ENCODE measurements at places on chromosomes 6 and 20. TPM values are rescaled to one million over a fixed set of nuclear protein-coding genes. Genes with fewer than 3 reads are reported as not detected.

DNA sequence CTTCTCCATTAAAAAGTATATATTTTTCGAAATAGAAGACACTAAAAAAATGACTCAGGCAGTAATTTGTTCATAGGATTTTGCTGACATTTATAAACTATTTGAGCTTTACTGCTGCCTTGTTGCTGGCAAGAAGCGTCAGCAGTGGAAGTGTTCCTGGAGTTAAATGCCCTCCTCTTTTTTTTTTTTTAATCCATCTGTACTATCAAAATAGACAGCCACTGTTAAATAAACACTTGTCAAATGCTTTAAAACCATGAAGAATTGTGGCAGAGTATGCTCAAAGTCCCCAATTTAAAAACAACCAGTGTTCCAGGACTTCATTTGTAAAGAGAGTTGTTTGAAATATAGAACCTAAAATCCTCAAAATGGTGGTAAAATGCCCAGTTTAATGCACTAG lies 253.8 kb downstream of the NKAIN2 start:
- H3K27me3 ChIP-seq = no peaks in the 10 kb centered on the region
- no peaks in the 10 kb centered on the region for H3K4me1 ChIP-seq
- DNase-seq = no peak
- H3K36me3 ChIP-seq = no peaks in the 10 kb centered on the region

The POM121L2 gene
- polyA plus RNA-seq = not detected

DNA sequence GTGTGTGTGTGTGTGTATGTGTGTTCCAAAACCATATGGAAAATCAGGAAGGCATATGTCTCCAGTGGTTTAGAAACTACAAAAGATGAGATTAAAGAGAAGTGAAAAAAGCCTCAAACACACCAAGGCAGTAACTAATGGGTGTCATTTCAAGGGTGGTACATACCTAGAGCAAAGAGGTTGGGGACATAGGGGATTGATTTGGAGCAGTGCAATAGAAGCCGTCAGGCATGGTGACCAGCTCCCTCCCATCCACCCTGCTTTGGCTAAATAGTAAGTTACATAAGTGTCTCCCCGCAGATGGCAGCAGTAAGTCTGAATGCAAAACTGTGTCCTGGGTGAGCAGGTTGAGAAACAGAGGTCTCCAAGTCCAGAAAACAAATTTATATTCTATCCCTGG lies 10.4 kb upstream of the ELMO2 start:
- no peaks in the 10 kb centered on the region for H3K4me1 ChIP-seq
- H3K27me3 ChIP-seq = no peaks in the 10 kb centered on the region
- H3K4me3 ChIP-seq = no peak overlapping the region
- DNase-seq = no peak
- no peak overlapping the region for H3K27ac ChIP-seq
- H3K36me3 ChIP-seq = no peaks in the 10 kb centered on the region

DNA sequence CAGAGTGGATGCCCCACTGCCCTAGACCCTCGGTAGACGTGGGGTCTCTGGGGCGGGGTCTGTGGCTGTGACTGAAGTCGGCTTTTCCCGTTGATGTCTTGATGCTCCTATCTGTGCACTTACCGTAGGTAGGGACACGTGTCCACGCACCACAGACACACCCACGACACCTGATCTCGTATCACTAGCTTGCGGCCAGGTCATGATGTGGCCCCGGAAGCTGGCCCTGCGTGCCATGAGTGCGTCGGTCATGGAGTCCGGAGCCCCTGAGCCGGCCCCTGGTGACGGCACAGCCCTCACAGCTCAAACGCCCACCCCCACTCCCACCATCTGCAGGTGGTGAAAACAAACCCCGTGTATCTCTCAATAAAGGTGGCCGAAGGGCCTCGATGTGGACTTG lies 33.9 kb upstream of the MRGBP start:
- no peaks in the 10 kb centered on the region for H3K36me3 ChIP-seq
- H3K4me1 ChIP-seq = no peaks in the 10 kb centered on the region
- no peak overlapping the region for H3K27ac ChIP-seq
- no peak for DNase-seq
- H3K27me3 ChIP-seq = no peaks in the 10 kb centered on the region
- no peak overlapping the region for H3K4me3 ChIP-seq

DNA sequence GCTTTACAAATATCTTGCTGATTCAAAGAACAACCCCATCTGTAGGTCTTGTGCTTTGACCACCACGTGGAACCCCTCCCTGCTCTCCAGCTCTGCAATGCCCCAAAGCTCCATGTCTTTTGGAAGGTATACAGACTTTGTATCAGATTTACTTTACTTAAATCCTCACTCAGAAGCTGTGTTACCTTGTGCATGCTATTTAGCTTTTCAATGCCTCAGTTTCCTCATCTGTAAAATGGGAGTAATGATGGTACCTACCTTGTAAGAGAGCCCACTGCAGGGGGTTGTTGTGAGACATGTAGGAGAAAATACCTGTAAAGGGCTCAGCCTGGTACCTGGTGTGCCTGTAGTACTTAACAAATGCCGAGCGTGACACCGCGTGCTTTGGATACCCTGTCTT lies 200.2 kb upstream of the CHD6 start:
- H3K4me3 ChIP-seq = no peak overlapping the region
- H3K27ac ChIP-seq = no peak overlapping the region
- no peak for DNase-seq
- no peaks in the 10 kb centered on the region for H3K4me1 ChIP-seq
- no peaks in the 10 kb centered on the region for H3K36me3 ChIP-seq

- no peak overlapping the region for H3K27ac ChIP-seq
- no peaks in the 10 kb centered on the region for H3K27me3 ChIP-seq
- DNase-seq = no peak
- H3K36me3 ChIP-seq = no peaks in the 10 kb centered on the region
- no peaks in the 10 kb centered on the region for H3K4me1 ChIP-seq
- H3K4me3 ChIP-seq = no peak overlapping the region
Observed at GRCh38 chr6:135640449-135641111, 143.0 kb upstream of the AHI1 start.

DNA sequence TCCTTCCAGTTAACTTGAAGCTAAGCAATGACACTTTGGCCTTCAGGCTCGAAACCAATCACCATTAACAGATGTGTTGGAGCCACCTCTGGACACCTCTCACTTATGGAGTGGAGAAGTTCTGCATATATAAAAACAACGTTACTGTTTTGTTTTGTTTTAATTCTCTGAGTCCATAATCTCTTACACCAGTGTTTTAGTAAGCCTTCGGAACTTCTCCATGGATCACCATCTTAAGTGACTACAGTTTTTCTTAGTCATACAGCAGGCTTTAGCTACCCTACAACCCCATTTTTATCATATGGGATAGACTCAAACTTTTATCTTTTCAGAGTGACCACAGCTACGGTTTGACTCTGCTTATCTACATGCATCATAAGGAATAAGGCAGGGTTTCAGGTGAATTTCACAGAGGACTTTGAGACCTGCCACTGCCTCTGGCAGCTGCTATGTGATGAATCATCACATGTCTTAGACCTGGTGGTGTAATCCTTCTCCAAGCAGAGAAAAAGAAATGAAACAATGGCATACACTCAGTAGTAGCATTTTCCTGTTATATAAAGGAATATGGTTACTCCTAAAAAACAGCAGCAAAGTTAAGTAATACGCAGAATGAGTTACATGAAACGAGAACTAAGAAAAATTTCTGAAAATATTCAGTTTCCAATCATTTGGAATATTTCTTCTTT lies 5.5 kb upstream of the HDDC2 start:
- peaks cover 2% of the 10 kb centered on the region for H3K4me1 ChIP-seq
- H3K36me3 ChIP-seq = no peaks in the 10 kb centered on the region
- H3K27ac ChIP-seq = no peak overlapping the region

The FAM209B gene
- polyA plus RNA-seq = not detected

DNA sequence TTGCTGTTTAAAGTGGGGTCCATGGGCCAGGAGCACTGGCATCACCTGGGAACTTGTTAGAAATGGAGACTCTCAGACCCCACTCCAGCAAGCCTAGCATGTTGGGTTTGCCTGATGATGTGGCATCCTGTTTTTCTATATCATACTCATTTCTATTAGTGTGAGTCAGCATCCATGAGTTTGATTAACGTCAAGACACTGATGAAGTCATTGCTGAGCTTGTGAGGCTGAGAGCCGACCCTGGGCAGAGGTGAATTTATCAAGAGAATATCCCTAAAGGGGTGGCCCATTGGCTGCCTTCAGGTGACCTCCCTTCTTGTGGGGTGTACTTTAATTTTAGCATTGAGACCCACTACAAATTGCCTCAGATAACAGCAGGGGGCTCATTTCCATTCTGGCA lies 43.4 kb upstream of the RNF144B start:
- H3K4me3 ChIP-seq = no peak overlapping the region
- no peak overlapping the region for H3K27ac ChIP-seq
- H3K36me3 ChIP-seq = no peaks in the 10 kb centered on the region
- no peaks in the 10 kb centered on the region for H3K4me1 ChIP-seq
- H3K27me3 ChIP-seq = no peaks in the 10 kb centered on the region
- DNase-seq = no peak

The CTCFL gene
- not detected for polyA plus RNA-seq

GRCh38 chr6:82458147-82458546 lies 94.5 kb downstream of the TPBG start:
- H3K36me3 ChIP-seq = no peaks in the 10 kb centered on the region
- H3K27me3 ChIP-seq = no peaks in the 10 kb centered on the region

- no peak for DNase-seq
- H3K27ac ChIP-seq = no peak overlapping the region
- H3K27me3 ChIP-seq = no peaks in the 10 kb centered on the region
- no peak overlapping the region for H3K4me3 ChIP-seq
- no peaks in the 10 kb centered on the region for H3K36me3 ChIP-seq
Observed at GRCh38 chr20:8232332-8232731, 100.3 kb downstream of the PLCB1 start.

DNA sequence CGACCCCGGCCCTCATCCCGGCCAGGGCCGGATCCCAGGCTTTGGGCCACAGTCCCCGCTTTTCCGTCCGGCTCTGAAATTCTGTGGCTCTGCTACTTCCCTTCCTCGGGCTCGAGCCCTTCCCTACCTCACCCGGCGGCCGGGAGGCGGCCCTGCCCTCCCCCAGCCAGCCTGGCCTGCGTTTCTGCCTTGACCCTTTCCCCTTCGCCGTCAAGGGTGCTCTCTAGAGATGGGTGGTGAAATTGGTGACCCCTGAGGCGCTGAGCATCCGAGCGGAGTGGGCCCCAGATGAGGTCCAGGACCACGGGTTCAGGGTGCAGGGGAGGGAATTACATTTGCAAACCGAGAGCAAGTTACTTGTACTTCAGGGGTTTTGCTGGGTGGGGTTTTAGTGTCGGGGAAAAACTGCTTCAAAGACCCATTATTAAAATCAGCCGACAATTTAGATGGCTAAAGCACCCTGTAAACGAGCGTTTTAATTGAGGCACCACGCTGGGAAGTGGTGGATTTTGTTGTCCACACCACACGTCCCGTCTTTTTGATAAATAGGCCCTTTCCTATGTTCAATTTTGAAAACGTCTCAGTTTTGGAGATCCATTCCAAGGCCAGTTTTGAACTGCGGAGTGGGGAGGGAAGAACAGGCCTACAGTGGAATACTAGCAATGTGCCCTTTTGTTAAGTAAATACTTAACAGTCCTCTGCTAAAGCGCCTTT lies 9.9 kb downstream of the TFAP2A start:
- H3K4me1 ChIP-seq = peaks cover 5% of the 10 kb centered on the region
- H3K36me3 ChIP-seq = no peaks in the 10 kb centered on the region
- H3K27ac ChIP-seq = no peak overlapping the region
- peak overlapping the region; percentile 48 for H3K4me3 ChIP-seq
- DNase-seq = no peak

The C6orf132 gene
- not detected for polyA plus RNA-seq

DNA sequence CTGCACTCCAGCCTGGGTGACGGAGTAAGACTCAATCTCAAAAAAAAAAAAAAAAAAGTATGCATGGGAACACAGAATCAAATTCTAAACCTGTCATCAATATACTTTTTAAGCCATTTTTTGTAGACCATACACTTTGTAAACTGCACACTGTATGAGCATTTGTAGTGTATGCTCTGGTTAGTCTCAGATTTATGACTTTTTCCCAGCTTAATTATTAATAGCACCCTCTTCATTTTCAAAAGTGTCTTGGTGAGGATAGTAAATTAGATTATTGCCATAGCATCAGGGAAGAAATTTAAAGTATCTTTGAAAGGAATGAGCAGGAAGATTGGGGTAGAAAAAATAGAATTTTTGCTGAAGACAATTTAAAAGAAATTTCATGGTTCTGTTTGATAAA lies 330.8 kb upstream of the RSPO3 start:
- no peak for DNase-seq
- H3K27ac ChIP-seq = no peak overlapping the region
- no peaks in the 10 kb centered on the region for H3K4me1 ChIP-seq

DNA sequence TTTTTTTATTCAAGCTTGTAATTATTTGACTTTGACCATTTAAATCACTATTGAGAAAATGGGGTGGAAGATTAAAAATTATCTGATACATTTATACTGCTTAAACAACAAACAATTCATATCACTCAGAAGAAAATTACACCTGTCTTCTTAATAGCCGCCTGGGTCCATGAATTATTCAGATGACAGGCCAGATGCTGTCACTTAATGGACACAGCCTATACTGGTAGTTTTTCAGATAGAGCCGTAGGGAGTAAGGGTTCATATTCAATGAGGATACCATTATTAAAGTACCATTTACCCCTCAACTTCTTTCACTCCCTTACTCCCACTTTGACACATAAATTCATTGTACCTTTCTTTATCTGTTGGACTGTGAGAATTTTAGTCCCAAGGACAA lies 1193.4 kb upstream of the MAP3K7 start:
- no peaks in the 10 kb centered on the region for H3K36me3 ChIP-seq
- H3K4me1 ChIP-seq = no peaks in the 10 kb centered on the region
- no peak overlapping the region for H3K4me3 ChIP-seq
- DNase-seq = no peak

DNA sequence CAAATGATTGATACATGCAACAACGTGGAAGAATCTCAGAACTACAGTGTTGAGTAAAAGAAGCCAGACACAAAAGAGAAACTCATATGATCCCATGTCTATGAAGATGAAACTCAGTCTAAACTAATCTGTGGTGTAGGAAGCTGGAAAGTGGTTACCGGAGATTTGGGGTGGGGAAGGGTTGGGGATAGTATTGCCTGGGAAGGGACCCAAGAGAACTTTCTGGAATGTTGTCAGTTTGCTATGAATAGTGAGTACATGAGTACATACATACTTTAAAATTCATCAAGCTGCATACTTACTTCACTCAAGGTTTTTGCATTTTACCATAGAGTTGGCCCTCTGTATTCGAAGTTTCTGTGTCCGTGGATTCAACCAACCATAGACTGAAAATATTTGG lies 106.0 kb downstream of the SAMD5 start:
- no peaks in the 10 kb centered on the region for H3K27me3 ChIP-seq
- H3K36me3 ChIP-seq = no peaks in the 10 kb centered on the region
- H3K4me3 ChIP-seq = no peak overlapping the region
- no peak overlapping the region for H3K27ac ChIP-seq
- H3K4me1 ChIP-seq = no peaks in the 10 kb centered on the region
- no peak for DNase-seq

GRCh38 chr20:8074931-8075330 lies 55.4 kb upstream of the TMX4 start:
- H3K4me3 ChIP-seq = no peak overlapping the region
- peaks cover 6% of the 10 kb centered on the region for H3K4me1 ChIP-seq
- no peak overlapping the region for H3K27ac ChIP-seq
- no peaks in the 10 kb centered on the region for H3K27me3 ChIP-seq
- DNase-seq = no peak
- H3K36me3 ChIP-seq = no peaks in the 10 kb centered on the region

GRCh38 chr6:159865226-159865920 lies 25.4 kb upstream of the MAS1 start:
- no peaks in the 10 kb centered on the region for H3K36me3 ChIP-seq
- no peak overlapping the region for H3K4me3 ChIP-seq
- H3K27ac ChIP-seq = no peak overlapping the region
- no peaks in the 10 kb centered on the region for H3K27me3 ChIP-seq
- H3K4me1 ChIP-seq = no peaks in the 10 kb centered on the region
- DNase-seq = no peak

GRCh38 chr20:18647777-18648176 lies 59.9 kb downstream of the DTD1 start:
- no peak for DNase-seq
- H3K4me3 ChIP-seq = no peak overlapping the region
- no peaks in the 10 kb centered on the region for H3K27me3 ChIP-seq
- H3K36me3 ChIP-seq = no peaks in the 10 kb centered on the region
- H3K4me1 ChIP-seq = no peaks in the 10 kb centered on the region

Measured in SK-N-SH (cell line).